ENCODE measurements at places on chromosomes 5 and 9.

DNA sequence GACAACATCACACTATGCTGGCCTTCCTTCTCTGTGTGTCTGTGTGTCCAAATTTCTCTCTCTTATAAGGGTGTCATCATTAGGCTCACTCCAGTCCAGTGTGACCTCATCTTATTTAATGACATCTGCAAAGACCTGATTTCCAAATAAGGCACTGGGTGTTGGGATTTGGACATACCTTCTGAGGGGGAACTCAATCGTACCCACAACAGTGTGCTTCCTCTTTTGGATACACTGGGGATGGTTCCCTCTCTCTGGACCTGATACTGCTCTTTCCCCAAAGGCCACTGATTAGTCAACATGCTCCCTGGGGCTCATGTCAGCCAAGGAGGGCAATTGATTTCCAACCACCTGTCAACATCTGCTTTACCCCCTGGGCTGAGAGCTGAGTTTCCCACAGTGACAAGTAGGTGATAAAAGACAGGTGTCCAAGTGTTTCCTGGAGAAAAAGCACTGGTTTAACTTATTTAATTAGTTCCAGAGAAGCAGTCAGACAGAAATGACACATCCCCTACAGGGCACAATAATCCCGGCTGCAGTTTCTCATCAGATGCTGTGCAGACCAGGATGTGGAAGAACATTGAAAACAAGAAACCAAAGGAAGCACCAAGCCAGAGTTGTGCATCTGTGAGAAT lies 17.8 kb upstream of the CEP72 start:
- DNase-seq, result no peak

DNA sequence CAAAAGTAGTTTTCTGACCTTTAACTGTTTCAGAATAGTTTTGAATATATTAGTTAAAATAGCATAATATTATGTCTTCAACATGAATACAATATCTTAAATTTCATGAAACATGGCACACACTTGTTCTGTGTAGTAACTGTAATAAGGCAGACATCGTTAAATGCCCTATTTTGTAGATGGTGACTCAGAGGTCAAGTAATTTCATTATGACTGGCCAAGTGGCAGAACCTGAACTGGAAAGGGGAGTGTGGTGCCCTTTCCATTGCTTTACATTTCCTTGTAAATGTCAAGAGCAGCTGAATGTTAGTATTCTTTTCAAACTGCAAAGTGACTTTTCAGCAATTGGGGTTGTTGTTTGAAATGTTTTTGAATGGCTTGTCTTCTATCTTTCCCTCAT lies 201.2 kb upstream of the CDKN2B start:
- no peak for DNase-seq

GRCh38 chr9:102482776-102483175 lies 512.4 kb upstream of the CYLC2 start:
- no peak for DNase-seq

DNA sequence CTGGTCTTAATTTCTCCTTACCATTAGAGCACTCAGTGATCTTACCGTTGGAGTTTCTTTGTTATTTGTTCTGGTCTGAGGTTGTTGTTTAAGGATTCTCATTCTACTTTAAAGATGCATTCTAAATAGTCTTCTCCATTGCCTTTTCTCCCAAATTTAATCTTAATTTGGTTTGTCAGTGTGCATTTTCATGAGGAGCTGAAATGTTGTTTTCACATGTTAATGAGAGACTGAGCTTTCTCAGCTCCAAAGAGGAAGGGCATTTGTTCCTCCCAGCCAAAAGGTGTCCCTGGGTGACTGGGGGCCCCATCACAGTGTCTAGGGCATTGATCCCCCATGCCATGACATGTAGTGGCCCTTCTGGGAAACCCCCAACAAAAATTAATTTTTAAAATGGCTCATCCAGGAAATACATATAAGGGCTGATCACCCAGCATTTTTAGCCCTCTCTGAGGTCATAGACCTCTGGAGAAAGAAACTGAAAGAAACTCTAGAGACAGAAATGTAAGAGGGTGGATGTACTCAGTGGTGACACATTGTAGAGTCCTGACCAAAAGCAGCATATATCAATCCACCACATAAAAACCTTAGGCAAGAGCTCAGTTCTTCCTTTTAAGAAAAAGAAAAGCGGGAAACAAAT lies 240.4 kb upstream of the RAI14 start:
- DNase-seq, result no peak

All from stimulated activated CD8-positive, alpha-beta memory T cell treated with anti-CD3 and anti-CD28 coated beads, Interleukin-7, amount 100 ng/mL, for 24 hours (primary cell).